K562 (cell line): ENCODE measurements at places on chromosomes 4 and X.

DNA sequence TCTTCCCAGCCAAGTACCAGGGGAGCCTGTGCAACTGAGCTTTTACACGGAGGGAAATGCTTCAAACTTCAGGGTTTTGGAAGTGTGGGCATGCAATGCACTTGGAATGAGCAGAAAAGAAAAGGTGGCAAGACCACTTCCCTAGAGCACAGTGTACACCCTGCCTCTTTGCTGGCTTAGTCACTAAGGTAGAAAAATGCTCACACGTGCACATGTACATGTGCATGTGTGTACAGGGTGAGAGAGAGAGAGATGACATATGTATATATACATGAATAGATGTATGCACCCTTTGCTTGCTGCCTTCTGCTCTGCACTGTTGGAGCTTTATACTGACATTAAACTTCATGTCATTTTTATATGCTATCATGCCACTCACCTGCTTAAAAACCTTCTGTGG is 7.9 kb upstream of the KLF3 start:
- DNase-seq: no peak

GRCh38 chrX:154472685-154473632 is 6.1 kb downstream of the LAGE3 start:
- no peak for DNase-seq

GRCh38 chr4:138910195-138910913 is 105.2 kb upstream of the NOCT start:
- DNase-seq: peak; percentile 20

DNA sequence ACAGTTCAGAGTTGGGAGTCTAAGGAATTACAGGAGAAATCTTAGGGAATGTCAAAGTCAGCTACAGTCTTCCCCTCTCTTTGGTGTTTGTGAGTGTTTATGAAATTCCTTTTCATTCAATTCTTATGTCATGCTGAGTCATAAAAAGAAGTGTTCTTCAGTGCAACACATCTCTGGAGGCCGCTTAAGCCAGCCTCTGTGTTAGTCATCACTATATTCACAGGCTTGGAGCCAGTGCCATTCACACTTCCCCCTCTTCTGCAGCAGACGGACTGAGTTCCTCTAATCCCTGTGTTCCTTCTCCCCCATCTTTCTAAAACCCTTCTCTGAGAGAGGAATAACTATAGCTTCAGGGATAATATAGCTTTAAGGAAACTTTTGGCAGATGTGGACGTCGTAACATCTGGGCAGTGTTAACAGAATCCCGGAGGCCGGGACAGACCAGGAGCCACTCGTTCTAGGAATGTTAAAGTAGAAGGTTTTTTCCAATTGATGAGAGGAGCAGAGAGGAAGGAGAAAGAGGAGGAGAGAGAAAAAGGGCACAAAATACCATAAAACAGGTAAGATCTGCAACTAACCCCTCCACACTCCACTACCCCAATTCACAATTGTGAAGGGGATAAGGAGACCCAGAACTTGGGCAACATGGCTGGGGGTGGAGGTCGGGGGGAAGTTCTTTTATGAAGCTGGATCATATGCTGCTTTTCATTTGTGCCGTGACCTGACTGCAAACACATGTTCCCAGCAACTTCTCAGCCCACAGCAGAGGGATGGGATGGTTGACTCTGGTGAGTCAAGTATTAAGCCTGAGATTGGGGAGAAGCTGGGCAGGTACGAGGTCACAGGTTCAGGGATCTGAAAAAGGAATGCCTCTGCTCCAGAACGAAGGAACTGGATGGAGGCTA is at the start of gene SRPX2:
Gene SRPX2 (plus strand): TSS at position 244 of the 905 bp plus-strand sequence. CDS start 2,124 bp downstream, outside the sequence.
- DNase-seq: no peak

GRCh38 chr4:40401631-40402030 is 66.5 kb downstream of the CHRNA9 start:
- DNase-seq: no peak

- no peak for DNase-seq
These were observed 2.0 kb upstream of the ADH7 start for GRCh38 chr4:99436976-99437722.

DNA sequence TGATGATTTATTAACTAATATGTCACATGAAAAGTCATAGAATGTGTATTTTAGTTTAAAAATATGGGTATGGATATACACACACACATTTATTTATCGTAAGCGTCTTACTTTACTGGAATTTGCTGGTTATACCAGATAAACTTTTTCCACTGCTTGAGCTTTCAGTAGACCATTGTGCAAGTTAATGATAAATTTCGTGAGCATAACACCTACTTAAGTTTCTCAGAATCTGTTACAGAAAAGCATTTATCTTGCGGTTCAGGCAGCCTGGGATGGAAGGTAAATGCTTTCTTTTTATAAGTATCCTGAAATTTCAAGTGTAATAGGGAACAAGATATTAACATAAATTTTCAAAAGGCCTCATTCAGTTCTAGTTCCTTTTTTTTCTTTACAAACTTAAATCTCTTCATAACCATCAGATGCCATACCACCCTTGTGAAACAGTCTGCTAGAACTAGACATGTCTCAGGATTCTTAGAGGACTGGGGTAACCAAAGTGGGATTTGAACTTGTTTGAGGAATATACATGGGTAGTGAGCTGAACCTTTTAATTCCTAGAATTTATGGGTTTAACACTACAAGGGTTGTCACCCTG is 27.7 kb downstream of the ATP7A start:
- no peak for DNase-seq

DNA sequence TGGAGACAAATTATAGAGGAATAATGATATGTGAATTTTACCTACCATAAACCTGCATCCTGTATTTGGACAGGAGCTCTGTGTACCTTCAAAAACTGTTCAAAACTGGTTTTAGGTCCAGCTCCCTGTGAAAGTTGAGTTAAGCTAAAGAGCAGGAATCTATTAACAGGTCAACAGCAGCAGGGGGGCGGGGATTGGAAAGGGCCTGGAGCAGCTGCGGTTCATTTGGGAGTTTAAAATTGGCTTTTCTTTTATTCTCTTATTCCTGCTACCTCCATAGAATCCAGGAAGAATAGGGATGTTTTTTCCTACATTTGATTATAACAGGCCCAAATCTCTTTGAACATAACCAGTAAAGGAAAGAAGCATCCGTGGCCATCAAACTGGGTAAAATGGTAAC is 23.8 kb downstream of the SHROOM3 start:
- no peak for DNase-seq

DNA sequence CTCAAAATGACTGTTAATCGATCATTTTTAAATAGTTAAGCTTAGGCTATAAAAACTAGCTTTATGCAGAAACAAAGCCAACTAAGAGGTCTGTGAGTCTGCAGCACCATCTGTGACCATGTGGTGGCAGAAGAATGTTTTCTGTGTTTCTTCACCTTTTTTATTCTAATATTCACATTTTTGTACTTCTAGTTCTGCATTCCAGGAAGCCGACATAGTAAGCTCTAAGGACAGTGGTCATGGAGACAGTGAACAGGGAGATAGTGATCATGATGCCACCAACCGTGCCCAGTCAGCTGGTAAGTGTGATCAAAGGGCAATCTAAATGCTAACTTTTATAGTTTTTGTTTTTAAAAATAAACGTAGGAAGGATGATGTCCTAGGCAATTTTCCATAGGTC is 5.6 kb downstream of the PCDH10 start:
- DNase-seq: no peak

DNA sequence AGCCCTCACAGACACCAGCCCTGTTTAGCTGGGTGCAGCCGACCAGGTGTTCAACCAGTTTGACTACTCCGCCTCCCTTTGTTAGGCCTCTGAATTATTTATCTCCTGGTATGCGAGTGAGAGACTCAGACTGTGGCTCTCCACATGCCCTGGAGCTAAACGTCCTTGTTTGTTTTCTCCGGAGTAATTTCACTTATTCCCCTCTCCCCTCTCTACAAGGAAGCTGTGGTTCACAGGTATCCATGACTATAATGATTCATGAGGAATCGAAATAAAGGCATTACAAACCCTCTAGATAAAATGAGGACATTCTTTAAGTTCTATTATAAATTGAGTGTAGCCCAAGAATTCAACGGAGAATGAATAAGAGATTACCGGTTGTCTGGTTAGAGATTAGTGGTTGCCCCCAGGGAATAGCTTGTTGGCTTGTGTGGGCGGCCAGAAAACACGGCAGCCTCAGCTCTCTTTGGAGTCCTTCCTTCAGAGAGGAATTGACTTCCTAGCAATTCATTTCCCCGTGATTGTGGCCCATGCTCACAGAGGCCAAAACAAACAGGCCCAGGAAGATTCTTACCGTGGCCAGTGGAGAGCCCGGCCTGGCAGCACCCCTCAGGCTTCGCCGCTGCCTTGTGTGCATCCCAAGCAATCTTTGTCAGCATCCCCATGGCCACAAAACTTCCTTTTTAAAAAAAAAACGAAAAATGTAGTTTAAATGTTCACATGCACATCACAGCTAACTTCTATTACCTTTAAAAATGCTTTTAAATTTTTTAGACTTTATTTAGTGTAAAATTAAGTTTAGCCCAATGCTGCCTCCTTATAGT is 60.2 kb upstream of the CBR4 start:
- DNase-seq: no peak

DNA sequence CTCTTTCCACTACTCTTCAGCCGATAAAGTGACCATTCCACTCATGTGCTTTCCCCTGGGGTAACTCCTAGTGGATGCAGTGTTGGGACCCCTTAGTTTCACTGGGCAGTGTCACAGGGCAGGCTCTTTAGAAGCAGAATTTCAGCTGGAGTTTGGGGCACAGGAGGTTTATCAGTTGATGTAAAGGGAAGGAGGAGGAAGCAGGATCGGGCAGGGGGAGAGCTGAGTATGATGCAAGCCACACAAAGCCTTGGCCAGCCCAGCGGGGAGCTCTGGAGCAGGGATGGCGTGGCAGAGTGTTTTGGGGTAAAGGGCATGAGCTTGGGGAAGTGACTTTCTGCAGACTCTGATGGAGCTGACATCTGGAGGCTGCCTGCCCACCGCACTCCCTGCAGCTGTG is 19.3 kb downstream of the WDR13 start:
- no peak for DNase-seq

GRCh38 chr4:40289366-40290188 is 45.6 kb upstream of the CHRNA9 start:
- no peak for DNase-seq

DNA sequence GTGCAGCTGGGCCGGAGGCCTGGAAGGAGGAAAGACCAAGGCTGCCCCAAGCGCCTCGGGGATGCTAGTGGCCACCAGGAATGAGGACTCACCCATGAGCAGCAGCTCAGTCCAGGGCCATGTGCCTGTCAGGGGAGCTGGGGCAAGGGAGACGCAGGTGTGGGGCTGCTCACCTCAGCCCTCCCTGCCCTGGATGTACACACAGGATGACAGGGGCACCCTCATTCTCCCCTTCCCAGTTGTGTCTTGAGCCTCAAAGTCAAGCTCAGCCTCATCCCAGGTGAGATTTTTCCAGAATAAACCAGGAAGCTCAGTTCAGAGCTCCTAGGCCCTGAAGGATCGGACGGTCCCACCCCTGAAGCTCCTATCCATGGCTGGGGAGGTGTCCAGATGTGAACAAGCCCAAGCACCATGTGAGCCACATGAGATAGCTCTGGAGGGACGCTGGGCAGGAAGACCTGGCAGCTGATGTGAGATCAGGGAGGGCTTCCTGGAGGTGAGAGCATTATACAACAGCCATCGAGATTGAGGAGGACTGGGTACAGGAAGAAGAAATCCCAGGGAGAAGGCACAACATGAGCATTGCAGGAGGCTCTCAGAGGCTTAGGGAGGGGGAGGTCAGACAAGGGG is 23.0 kb downstream of the HTRA3 start:
- DNase-seq: no peak

- DNase-seq: no peak
These were observed 58.0 kb upstream of the ZC4H2 start for GRCh38 chrX:65034292-65034667.

GRCh38 chr4:168945291-168945690 is 64.8 kb downstream of the CBR4 start:
- no peak for DNase-seq

- DNase-seq: no peak
These were observed 19.7 kb downstream of the IRAK1 start for GRCh38 chrX:154000051-154000450.

DNA sequence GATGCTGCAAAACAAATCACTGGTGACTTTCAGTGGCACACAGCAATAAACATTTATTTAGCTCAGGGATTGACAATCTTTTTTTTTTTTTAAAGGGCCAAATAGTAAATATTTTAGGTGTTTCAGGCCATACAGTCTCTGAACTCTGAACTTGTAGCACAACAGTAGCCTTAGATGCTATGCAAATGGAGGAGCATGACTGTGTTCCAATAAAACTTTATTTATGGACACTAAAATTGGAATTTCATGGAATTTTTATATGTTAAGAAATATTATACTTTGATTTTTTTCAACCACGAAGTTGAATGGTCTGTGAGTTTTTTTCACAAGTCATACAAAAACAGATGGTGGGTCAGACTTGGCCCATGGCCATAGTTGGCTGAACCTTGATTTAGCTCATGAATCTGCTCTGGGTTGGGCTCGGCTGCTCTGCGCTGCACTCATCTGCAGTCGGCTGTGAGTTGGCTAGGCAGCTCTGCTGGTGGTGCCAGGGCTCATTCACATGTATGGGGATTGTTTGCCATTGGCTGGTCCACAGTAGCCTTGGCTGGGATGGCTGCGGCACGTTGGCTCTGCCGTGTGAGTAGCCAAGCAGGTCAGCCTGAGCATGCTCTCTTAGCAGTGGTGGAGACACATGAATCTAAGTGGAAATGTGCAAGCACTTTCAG is 231.7 kb upstream of the PGRMC2 start:
- no peak for DNase-seq

- DNase-seq: no peak
These were observed 101.4 kb upstream of the PDE5A start for GRCh38 chr4:119729835-119730670.

- no peak for DNase-seq
These were observed 77.7 kb downstream of the FAM13A start for GRCh38 chr4:88979276-88979675.

DNA sequence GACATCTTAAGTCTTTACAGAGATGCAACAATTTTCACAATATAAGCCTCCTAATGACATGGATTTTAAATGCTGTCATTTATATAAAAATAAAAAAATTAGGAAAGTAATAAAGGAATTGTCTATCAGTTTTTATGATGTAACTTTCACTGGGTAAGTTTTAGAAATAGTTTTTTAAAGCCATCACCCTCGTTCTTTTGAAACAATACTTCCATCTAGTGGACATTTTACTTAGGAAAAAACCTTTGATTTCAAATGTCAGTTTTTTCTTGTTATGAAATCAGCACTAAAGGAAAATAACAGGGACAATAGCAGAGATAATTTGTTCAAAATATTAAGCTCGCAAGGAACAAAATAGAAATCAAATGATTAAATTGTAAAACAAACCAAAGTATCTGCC is 24.3 kb upstream of the NDNF start:
- DNase-seq: no peak

- no peak for DNase-seq
These were observed 209.4 kb upstream of the NEIL3 start for GRCh38 chr4:177100307-177100706.

DNA sequence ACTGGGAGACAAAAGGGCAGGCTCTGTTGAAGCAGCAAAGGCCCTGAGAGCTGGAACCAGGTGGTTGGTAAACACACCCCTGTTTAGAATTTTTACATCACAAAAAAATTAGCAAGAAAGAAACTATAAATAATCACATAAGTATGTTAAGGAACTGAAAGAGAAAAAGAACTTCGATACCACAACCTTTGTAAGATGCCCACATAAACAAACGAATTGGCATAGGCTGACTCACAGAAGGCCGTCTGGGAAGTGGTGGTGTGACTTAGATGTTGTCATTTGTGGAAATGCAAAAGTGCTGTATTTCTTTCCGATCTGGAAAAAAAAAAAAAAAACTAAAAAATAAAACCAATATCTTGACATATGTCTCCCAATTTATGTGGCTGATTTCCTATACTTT is 235.1 kb downstream of the USP46 start:
- no peak for DNase-seq

- DNase-seq: no peak
These were observed 23.4 kb downstream of the ELF2 start for GRCh38 chr4:139153411-139154133.
